ENCODE measurements at places on chromosomes 4 and X.

DNA sequence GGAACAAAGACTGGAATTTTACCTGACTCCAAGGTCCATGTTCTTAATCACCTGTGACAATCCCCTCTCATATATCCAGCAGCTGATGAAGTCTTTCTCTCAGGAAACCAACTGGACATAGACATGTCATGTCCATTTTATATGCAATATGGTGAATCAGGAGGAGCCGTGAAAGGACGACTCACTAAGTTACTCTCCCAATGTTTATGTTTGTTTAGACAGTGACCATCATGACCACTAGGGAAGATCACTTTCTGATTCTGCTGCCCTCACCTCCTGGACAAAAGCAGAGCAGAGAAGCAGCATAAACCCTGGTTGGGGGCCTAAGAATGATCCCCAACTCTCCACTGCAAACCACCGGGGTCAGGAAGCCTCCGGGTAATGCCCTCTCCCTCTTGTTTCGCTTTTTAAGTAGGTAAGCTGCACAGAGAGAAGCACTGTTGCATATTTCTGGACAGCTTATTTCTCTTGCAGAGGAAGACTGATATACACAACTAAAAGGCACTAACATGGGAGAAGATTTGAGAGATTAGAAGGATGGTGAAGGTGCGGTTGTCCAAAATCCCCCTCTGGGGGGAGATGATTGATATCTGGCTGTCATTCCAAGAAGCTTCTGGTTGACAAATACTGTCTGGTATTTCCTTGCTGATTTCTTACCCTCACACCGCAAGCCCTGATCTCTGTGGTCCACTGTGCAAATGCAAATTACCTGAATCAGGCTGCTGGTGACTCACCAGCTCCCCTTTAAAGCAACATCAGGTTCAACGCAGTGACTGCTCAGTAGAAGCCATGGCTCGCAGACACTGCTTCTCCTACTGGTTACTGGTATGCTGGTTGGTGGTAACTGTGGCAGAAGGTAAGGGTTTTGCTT is at the start of gene ODAPH:
ODAPH (plus strand) TSS at position 773 of the 871 bp plus-strand sequence; CDS start at position 790, 17 bp downstream.
- peak; percentile 12 for DNase-seq

- DNase-seq: no peak
Measured at GRCh38 chr4:71453531-71453930, 114.7 kb downstream of the SLC4A4 start.

GRCh38 chr4:144748814-144749555 is 103.0 kb downstream of the HHIP start:
- no peak for DNase-seq

DNA sequence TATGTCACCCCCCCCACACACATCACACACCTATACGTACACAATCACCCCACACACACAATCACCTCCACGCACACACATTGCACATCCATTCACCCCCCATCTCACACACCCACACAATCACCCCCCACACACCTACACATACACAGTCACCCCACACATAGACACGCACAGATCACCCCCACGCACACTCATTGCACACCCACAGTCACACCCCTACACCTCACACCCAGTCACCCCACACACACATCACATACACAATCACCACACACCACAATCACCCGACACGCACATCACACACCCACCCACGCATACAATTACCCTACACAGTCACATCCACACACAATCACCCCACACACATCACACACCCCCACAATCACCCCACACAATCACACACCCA is 15.9 kb upstream of the TADA2B start:
- no peak for DNase-seq

GRCh38 chr4:151658959-151659600 is 101.7 kb downstream of the GATB start:
- peak; percentile 11 for DNase-seq

DNA sequence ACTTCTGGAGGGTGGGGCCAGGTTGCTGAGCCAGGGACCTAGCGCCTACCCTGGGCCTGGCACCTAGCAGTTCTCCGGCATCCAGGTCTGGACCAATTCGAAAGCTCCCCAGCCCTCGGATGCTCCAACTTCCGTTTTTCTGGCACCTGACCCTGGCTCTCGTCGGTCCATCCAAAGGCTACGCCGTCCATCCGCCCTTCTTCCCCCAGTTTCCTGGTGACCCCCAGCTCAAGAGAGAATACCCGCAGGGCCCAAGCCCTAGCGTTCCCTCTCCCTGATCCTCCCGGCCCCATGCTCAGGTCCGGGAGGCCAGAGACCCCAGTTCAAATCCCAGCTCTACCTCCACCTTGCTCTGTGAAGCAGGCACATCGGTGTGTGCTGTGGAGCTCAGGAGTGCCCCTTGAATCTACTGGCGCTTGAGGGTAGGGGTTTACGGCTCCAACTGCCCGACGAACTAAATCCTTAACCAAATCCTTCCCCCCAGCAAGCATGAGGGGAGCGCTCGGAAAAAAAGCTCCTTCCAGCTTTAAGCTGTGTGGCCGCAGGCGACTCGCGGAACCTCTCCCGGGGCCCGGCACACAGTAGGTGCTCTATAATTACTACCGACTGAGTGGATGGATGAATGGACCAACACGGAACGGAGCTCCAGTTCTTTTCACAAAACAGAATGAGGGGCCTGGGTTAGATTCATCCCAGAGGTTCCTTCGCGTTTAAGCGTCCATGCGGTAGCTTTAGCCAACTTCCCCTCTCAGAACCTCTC is 1.1 kb downstream of the CRMP1 start:
- DNase-seq: no peak

GRCh38 chr4:99736846-99737245 is 79.2 kb upstream of the C4orf54 start:
- no peak for DNase-seq

DNA sequence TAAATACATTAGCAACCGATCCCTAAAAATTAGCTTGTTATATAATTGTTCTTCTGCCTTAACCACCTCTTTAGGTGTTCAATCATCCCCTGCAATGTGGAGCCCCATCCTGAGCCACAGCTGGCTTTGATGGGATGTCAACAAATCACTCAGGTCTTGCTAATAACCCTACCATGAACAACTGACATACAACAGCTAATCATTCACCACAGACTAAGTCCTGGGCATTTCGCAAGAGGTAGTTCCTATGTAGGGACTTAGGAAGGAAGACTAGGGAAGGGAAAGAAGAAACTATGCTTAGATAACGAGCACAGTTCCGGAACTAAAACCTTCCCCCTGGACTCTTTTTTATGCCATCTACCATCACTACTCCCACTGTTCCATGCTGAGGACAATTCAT is 63.6 kb upstream of the PTCHD1 start:
- no peak for DNase-seq

- no peak for DNase-seq
Measured at GRCh38 chr4:6236816-6237390, 32.7 kb upstream of the WFS1 start.

GRCh38 chr4:7410446-7410845 is 24.3 kb downstream of the PSAPL1 start:
- DNase-seq: no peak

- DNase-seq: no peak
Measured at GRCh38 chr4:39660045-39660444, 21.4 kb upstream of the SMIM14 start.

DNA sequence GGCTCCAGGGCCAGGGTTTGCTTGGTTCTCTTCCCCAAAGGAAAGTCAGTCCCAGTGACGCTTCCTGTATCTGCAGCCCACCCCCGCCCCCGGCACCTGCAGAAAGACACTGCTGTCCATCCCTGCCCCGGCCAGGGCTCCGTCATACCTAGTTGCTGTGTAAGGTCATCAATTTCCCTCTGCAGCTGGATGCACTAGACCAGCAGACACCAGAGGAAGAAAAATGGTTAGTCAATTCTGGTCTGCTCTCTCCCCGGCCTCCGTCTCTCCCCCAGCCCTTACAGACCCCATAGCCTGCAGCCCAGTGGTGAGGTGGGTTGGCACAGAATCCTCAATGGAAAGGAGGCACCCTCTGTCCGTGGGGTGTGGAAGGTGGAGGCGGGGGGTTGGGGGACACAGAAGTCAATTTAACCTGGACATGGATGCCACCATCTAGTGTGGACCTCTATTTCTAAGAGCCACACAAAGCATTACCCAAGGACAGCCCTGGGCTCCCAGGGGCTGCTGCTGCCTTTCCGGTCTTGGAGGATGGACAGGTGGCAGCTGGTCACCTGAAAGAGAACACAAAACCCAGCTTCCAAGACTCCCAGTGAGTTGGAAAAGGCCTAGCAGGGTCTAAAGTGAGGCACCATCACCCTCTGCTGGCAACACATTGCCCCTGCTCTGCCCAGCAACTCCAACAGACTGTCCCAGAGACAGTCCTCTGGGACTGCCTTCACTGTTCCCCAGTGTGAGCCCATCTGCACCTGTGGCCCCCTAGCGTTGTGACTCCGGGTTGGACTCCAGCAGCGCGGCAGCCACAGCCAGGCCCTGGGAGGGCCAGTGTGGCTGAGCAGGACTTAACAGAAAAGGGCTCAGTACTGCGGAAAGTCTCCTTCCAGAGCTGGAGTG is 40.2 kb upstream of the NHSL2 start:
- no peak for DNase-seq

GRCh38 chr4:140291259-140291658 is 82.2 kb upstream of the SCOC start:
- no peak for DNase-seq

GRCh38 chrX:131802836-131803626 is 220.1 kb upstream of the STK26 start:
- peak; percentile 27 for DNase-seq

DNA sequence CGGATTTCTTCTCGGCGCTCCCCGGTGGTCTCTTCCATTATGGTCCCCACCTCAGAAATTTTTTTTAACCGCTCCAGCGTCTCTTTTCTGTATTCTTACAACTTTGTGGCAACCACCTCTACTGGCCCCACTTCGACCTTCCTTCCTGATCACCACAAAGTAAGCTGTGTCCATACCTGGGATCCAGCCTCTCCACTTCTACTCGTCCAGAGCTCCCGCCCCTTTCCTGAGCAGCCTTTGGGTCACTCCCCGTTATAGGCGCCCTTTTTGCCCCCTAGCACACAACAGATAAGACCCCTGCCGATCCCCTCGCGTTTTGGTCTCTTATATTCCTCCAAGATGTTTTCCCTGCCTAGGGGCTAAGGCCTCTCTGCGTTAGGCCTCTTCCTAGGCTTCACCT is 557 bp downstream of the PIGG start:
- DNase-seq: no peak
